ENCODE measurements at places on chromosomes 12 and 14.

GRCh38 chr12:19988459-19988873 is 379.9 kb upstream of the PDE3A start:
- DNase-seq: no peak

DNA sequence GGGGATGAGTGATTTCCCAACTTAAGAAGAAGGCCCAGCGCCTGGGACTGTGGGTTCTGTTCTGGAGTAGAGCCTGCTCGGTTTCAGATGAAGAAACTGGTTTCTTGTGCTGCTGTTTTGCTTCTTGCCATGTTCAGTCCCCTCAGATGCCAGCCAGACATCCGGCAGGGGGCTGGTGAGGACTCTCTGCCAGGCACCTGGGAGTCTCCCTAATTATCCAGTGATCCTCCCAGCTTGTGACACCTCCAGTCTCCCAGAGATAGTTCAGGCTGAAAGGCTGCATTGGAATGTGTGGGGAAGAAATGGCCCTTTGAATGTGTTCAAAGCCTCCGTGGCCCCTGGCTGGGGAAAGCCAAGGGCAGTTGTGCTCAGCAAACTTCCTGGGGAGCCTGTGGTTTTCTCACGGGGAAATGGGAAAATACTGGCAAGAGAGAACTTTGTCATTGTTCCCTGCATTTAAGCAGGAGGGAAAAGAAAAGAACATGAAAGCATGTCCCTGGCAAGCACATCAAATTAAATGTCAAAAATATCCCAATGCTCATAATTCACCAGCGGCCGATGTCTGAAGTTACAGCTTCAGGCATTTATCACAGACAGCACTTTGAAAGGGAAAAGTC is 8.5 kb upstream of the SERPINA12 start:
- no peak for DNase-seq

- no peak for DNase-seq
Measured at GRCh38 chr12:50398931-50399330, 1.8 kb upstream of the LARP4 start.

GRCh38 chr12:53782093-53782703 is 30.4 kb upstream of the CISTR start:
- DNase-seq: no peak

GRCh38 chr12:130043685-130044406 is 118.4 kb upstream of the FZD10 start:
- peak; percentile 11 for DNase-seq

All from kidney tubule cell (primary cell).